SJSA1 (cell line): ENCODE measurements at places on chromosomes 1 and 21. TPM values are rescaled to one million over a fixed set of nuclear protein-coding genes. Genes with fewer than 3 reads are reported as not detected.
A peak's percentile ranks its signal among the peaks of the same experiment; 100 is the strongest.

RAB3B gene
- 20.6 and 31.4 TPM in 2 replicates for total RNA-seq

TMEM82 gene
- not detected in 2 replicates for total RNA-seq

PGBD5 gene
- 1.3 TPM in 1 of 2 replicates, not detected in the other for total RNA-seq

CATSPERE gene
- 0.05 TPM in 1 of 2 replicates, not detected in the other for total RNA-seq

DNA sequence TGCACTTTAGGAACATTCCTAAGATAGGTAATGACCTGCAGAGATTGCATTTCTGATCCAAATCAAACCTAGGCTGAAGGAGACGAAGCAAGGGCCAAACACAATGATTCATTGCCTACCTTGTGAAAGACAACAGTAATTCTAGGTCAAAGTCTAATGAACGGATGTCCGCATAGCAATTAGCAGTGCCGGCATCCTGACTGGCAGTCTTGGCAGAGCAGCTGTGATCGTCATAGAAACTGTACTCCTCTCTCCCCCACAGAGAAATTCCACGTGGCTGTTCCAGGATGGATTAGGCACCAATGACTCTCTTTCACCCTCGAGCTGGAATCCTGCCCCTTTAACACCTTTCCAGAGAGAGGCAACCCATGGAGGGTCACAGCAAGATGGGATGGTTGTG is 28.9 kb upstream of the VAV3 start:
- no peak for DNase-seq

GRCh38 chr1:218813237-218813636 is 360.4 kb upstream of the LYPLAL1 start:
- DNase-seq, result no peak

DNA sequence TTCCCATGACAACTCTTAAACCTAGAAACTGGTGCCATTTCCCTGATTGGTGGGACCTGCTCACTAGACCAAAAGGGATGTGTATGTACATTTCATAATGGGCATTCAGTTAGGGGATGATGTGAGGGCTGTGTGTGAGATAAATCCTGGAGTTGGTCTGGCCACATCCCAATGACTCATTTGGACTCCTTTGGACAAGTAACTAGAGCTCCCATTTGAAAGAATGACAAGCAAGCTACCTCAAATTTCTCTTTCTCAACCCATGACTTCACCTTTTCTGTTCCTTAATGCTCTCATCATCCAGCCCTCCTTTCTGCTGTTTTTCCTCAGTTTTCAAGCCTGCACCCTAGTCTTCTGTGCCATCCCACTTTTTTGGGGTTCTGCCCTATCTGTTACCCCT is 27.9 kb downstream of the EBNA1BP2 start:
- DNase-seq, result no peak

DNA sequence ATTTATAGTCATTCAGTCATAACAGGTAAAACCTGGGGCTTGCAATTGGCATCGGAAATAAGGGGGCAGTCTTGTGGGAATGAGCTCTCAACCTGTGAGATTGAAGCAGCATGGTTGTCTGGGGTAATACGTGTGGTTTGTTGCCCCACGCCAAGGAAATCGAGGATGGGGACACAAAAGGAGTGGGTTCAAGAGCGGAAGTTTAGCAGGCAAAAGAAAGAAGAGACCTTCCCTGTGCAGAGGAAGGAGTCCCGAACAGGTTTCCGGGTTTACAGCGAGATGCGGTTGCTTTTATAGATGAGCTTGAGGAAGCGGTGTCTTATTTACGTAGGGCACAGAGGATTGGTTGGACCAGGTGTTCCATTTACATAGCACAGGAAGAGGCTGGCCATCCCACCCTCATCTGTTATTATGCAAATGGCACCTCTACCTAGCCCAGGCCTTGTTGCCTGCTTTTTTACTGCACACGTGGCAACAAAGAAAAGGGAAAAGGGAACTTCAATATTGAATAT is 37.3 kb downstream of the IFNAR1 start:
- no peak for DNase-seq

- DNase-seq, result peak; percentile 89
Observed at GRCh38 chr1:23800400-23801337, at the start of gene GALE. GALE (minus strand) TSS chr1:23800754; CDS start chr1:23799007, 1,747 bp downstream.
